ENCODE measurements at places on chromosomes 16 and 17.

GRCh38 chr17:57221366-57222350, 34.7 kb upstream of the MSI2 start:
- DNase-seq, result no peak

DNA sequence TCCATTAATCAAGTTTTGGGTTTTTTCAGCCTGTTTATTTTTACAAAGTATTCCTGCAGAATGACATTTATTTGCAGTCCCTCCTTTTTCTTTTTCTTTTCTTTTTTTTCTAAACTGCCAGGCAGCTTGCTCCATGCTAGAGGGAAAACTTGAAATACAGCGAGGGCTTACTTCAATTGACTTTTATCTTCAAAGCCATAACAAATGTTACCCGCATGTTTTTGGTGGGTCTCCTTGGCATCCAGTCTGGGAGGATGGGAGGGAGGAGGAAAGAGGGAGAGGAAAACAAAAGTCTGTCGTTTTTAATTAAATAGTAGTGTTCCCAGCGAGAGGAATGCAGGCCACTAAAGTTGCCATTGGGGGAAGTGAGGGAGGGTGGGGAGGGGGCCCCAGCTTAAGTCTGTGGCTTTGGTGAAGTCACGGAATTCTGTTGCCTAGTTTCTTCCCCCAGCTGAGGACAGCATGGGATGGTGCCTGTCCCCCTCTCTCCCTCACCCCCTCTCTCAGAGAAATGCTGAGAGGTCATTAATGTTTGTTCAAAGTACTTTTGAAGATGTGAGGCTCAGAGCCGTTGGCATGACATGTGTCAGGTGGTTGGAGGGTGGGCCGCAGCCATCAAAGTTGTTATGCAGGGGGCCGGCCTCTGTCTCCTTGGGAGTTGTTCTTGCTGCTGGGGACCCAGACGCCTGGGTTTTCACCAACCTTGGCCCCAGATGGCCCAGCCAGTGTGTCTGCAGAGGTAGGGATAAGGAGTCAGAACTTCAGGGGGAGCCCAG, 2.9 kb downstream of the NKD1 start:
- no peak for DNase-seq

- no peak for DNase-seq
Observed at GRCh38 chr17:56699186-56699894, 105.8 kb downstream of the NOG start.

GRCh38 chr16:27498916-27499658, 50.6 kb downstream of the GTF3C1 start:
- no peak for DNase-seq

- peak; percentile 50 for DNase-seq
Observed at GRCh38 chr17:64736804-64737492, 74.8 kb upstream of the SMURF2 start.

GRCh38 chr17:19610311-19610710, 38.2 kb upstream of the ALDH3A2 start:
- DNase-seq, result no peak

DNA sequence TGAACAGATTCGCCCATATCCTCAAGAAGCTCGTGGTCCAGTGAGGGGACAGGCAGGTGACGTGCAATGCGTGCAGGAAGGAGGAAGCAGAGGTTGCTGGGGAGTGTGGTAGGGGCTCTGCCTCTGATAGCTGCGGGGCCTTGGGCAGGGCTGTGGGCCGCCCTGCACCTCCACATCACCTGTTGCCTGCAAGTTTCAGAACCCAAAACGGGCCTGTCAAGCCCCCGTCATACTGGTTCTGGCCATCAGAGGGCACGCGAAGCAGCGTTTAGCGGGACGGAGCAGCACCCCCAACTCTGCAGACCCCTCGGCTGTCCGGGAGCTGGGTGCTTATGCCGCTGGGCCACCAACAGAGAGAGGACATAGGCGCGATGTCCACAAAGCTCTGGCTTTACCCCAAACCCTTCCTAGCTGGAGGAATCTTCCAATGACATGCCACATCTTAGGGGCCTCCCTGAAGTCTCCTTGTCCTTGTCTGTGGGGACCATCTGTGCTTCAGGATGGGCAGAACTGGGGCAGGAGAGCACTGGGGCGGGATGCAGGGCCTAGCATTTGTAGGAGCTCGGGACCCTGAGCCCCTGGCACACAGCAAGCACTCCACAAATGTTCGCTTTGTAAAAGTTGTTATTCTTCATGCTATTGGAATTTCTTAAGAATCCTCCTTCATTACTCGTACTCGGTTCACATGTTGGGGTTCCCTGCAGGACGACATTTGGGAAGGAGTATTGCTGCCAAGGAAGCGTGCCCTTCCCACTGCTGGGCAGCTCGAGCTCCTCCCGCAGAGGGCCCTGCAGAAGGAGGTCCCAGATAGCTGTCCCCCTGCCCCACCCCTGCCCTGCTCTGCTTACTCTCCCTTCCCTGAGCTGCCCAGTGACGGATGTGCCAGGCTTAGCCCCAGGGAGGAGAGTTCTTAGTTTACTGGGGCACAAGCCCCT, 64.3 kb downstream of the CNGB1 start:
- peak; percentile 32 for DNase-seq

- no peak for DNase-seq
Observed at GRCh38 chr17:79935197-79935885, 96.1 kb upstream of the CBX4 start.

GRCh38 chr17:13702266-13702665, 100.5 kb upstream of the HS3ST3A1 start:
- no peak for DNase-seq

DNA sequence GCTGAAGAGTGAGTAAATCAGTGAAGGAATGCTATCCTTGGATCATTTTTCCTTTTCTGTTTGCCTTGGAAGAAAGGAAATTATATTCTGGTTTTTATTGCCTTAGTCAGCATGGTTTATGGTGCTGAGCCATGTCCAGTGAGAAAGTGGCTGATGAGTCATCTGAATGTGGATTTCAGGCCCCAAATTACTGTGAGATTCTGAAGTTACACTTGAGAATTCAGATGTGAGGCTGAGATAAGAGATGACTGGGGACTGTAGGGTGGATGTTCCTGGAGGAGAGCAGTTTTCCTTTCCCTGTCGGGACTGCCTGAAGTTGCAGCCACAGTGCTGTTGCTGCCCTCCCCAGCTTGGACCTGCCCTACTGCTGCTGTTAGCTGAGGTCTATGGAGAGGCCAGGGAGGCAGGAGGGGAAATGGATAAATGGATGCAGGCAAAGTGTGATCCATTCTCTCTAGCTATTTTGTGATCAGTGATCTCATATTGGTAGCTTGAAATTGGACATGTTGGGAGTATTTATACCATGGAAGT, 4.2 kb upstream of the MAP3K14 start:
- no peak for DNase-seq

DNA sequence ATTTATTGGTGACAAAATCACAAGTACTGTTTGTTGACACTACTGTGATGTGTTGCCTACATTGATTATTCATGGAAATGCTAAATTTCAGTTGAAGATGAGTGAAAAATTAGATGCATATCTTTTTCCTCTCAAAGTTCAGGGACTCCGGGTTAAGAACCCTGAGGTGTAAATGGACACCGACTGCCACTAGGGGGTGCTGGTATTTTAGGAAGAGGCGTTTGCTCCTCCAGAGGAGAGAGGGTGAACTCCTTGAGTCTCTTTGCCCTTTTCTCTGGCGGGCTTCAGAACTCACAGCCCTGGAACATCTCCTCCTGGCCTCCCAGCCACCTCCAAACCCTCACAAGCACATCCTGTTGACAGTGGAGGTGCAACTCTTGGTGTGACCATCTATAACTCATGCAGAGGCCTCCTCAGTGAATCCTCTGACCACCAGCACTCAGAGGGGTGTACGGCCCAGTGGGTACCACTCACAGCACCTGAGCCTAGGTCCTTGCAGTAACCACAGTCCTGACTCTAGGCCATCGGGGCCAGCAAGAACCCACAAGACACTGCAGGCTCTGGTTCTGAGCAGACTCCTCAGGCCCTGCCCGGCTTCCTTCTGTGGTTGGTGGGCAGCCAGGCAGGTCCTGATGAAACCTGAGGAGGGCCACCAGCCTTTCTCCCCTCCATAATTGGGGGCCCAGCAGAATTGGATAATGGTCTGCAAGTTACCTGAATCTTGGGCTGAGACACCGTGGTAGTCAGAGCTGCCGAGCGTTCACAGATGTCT, 26.2 kb upstream of the PIK3R5 start:
- peak; percentile 69 for DNase-seq

- no peak for DNase-seq
Observed at GRCh38 chr16:68866933-68867332, 23.6 kb downstream of the TANGO6 start.

GRCh38 chr17:13475574-13476223, 126.0 kb downstream of the HS3ST3A1 start:
- DNase-seq, result no peak

DNA sequence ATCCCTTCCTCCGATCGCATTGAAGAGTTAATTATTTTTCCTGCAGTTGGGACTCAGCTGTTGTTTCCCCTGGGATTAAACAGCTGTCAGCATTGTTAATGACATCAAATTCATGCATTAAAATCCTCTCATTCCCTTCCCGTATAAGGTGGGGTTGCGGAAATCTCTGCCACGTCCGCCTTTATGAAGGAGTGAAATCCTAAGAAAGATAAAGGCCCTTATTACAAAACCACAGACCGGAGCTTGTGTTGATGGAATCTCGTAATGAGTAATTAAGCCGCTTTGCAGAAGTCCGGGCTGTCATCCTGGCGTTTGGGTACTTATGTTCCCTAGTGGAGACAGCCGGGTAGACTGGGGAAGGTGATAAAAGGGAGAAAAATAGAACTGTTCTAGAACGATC, 627.6 kb downstream of the MAF start:
- DNase-seq, result no peak

DNA sequence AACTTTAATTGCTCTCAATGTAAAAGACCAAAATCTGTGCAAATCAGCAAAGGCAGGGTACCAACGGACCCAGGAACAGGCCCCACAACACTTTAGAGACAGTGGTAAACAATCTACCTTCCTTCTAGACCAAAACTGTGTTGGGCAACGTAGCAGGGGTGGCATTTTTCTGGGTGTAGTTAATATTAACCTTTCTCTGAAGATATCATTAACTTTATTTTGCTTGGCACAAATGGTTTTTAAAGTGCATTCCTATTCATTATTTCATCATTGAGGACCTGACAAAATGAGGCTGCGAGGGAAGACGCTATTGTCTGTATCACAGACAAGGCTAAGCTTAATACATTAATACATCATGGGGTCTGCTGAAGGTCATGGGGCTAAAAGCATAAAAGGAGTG, 37.9 kb upstream of the TRAP1 start:
- no peak for DNase-seq

DNA sequence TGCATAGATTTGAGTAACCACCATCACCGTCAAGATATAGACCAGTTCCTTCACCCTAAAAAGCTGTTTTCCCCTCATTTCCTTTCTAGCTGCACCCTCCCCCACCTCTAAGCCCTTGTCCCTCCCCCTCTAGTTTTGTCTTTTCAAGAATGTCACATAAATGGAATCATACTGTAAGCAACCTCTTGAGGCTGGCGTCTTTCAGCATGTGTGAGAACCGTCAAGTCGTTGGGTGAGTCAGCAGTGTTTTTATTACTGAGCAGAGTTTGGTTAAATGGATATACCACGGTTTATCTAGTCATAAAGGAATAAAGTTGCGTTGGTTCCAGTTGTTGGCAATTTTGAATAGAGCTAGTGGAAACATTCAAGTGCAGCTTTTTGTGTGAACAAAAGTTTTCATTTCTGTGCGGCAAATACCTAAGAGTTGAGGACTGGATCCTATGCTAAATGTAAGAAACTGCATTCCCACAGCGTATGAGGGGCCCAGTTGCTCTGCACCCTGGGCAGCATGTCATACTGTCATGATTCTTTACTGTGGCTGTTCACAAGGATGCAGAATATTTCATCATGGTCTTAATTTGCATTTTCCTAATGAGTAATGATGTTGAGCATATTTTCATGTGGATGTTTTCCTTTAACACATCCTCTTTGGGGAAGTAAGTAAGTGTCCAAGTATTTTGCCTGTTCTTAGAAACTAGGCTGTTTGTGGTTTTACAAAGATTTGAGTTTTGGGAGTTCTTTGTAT, 264.3 kb downstream of the CPPED1 start:
- DNase-seq, result no peak

Measured in activated CD8-positive, alpha-beta memory T cell treated with anti-CD3 and anti-CD28 coated beads, Interleukin-2, amount 50 U/mL, for 4 hours (primary cell).